ENCODE measurements at places on chromosomes 12 and 14.

DNA sequence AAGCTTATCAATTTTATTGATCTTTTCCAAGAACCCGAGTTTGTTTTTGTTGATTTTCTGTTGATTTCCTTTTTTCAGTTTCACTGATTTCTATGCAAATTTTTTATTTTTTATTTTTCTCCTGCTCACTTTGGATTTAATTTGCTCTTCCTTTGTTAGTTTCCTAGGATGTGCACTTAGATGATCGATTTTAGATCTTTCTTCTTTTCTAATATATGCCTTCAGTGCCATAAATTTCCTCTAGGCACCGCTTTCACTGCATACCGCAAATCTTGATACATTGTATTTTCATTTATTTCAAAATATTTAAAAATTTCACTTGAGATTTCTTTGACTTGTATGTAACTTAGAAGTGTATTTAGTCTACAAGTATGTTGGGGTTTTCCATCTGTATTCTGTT lies 9.5 kb downstream of the TOGARAM1 start:
- no peak for DNase-seq

DNA sequence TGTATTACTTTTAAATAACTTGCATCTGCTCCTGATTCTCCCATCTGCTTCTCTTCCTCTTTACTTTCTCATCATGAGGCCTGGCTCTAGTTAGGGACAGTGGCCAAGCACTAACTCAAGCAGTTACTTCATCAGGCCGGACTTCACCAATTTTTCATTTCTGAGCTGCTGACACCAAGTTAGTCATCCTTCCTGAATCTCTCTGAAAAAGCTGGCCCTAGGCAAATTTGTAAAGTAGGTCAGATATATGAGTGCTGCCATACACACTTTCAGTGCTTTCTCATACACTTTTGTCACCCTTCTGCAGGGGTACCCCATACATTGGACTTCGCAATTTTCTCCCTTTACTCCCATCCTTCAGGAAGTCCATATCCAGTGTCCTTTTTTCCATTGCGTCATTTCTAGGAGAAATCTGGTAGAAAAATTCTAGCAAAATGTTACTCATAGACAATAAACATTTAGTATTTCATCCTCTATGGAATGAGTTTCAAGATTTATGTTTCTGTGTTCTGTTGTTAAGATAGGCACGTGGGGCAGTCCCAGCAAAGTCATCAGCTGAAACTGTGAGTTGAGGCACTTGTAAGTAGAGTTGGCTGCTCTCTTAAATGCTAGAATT lies 276.8 kb upstream of the TMPO start:
- DNase-seq: peak; percentile 57

- peak; percentile 78 for DNase-seq
Observed at GRCh38 chr12:124928095-124928911, 13.9 kb upstream of the UBC start.

GRCh38 chr14:73741386-73741875 lies 27.2 kb upstream of the PNMA1 start:
- peak; percentile 86 for DNase-seq

DNA sequence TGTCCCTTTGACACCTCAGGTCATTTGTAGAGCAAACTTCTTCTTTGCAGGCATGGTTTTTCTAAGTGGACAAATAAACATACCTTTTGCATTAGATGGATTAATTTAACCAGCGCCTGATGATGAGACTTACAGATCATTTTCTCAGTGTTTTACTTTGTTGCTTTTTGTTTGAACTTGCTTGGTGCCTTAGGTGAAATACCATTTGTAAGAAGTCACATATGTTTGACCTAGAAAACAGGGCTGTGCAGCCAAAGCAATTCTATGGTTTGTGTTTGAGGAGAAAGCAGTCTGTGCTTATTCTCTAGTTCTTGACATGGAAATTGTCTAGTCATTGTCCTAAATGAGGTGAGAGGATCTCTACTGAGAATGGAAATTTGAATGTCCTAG lies 111.1 kb downstream of the DIP2B start:
- DNase-seq: peak; percentile 31

GRCh38 chr14:95240859-95241813 lies 78.6 kb downstream of the CLMN start:
- no peak for DNase-seq

GRCh38 chr12:2613326-2614073 lies 181.3 kb upstream of the FKBP4 start:
- DNase-seq: peak; percentile 90

- no peak for DNase-seq
Observed at GRCh38 chr14:93133464-93133863, 17.7 kb upstream of the ITPK1 start.

DNA sequence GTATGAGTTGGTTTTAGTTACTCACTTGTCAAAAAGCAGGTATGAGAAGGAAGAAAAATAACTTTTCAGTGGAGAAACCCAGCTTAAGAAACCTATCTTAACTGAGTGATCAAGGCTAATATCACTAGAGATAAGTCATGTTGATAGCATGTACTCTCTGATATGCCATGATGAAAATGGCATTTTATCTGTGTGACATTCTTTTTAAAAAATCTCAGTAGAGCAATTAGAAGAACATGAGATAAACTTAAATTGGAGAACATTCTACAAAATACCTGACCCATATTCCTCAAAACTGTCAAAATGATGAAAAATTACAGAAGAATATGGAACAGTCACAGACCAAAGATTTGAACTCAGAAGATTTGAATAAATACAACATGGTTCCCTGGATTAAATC lies 912.4 kb upstream of the ATXN7L3B start:
- no peak for DNase-seq

DNA sequence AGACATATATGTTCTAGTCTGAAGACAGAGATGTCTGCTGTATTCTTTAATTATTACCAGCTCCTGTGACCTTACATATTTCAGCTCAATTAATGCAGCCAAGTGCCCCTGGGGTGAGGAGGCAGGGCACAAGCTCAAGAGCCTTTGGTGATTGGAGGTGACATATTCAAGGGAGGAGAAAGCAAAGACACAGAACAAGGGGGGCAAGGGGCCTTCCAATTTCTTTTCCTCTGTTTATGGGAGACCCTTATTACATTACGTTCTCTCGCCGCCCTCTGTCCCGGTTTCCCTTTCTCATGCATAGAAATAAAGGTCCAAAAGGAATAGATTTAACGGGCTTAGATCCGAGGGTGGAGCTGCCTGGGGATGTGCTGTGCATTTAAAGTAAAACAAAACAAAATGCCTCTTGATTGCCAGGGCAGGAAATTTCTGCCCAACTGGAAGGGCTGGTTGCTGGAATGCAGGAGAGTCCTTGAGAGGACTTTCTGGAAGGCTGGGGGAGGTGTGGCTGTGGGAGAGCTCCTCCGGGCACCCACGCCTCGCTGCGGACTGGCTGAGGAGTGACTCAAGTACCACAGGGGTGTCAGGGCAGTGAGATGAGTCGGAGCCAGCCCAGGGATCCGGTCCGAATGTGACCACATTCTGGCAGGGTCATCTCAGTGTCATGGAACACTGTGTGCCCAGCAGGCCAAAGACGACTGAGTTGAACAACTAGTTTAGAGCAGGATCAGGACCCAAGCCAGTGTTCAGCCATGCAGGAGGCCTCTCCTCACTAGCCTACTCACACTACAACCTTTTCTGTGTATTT lies 32.1 kb upstream of the GSG1 start:
- peak; percentile 90 for DNase-seq

DNA sequence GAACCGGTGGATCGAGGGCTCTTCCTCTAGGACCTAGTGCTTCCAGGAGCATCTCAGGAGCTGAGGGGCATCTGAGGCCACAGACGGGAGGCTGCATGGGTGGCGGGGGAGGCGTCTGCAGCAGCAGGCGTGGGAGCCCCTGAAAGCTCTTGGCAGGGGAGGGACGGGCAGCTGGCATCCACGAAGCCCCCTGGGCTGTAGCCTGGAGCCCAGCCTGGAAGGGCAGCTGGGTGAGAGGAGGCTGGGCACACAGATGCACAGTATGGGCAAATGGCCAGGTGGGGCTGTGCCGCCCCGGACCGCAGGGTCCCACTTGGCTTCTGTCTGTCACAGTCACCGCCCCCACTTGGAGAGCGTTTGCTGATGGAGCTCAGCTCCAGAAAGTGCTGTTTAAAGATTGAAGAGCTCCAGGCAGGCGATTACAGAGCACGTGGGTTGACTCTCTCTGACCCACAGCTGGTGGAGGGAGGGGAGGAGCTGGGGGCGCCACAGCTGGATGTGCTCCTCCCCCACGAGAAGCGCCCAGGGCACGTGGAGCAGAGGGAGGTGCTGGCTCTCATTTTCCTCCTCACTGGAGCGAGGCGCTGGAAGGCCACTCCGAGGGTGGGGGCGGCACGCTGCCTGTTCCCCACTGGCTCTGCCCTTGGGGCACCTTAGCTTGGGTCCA lies 155.0 kb upstream of the C14orf180 start:
- DNase-seq: no peak

GRCh38 chr12:29572464-29572863 lies 75.0 kb upstream of the OVCH1 start:
- DNase-seq: no peak

DNA sequence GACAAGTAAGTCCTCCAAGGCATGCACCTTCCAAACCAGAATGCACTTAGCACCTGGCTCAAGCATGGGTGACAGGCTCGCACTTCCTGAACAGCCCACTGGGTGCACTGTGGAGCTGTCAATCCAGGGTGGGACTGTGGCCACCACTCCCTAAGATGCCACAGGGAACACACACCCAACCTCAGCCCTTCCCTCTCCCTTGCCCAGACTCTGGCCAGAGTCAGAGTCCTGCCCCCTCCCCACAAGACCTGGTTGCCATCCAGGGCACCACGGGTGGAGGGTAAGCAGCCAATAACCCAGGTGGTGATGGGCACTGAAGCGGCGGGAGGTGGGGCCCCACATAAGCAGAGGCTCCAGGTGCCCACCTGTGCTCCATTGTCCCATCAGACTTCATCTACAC lies 160.6 kb downstream of the MYRFL start:
- DNase-seq: no peak

DNA sequence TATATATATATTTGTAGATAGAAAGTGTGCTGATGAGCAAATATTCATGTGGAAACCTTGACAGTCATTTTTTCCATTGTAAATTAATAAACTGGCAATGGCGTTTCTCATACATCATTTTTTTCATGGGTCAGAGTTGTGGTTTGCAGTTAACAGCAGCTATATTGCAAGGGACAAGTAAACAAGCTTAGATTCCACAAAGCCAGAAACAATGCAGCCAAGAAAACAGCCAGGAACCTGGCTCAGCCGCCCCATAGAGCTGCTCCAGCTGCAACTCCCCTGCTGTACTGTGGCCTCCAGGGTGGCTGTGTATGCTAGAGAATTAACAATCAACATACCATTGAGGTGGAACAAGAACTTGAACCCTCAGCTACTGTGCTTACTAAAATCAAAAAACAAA lies 298.2 kb downstream of the TMEM132D start:
- DNase-seq: peak; percentile 75

GRCh38 chr14:28671425-28671824 lies 95.2 kb upstream of the FOXG1 start:
- DNase-seq: peak; percentile 47

DNA sequence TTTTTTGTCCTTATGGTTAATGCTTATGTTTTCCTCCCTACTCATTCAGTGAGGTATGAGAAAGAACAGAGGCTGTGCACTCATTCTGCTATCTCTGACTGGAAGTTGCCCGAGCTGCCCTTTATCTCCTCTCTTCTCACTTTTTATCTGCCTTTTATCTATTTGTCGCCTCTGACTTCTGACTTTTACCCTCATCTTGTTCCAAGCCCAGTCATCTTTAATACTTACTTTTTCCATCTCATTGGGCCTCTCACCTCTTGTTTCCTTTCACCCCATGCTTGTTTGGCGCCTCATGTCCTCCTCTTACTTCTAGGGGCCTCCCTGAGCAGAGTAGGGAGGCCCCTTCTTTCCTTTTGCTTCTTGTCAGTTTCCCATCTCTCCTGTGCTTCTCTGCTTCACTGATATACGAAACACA lies 50.7 kb downstream of the DIP2B start:
- DNase-seq: no peak

GRCh38 chr14:103142026-103142425 lies 18.8 kb downstream of the TNFAIP2 start:
- DNase-seq: no peak

DNA sequence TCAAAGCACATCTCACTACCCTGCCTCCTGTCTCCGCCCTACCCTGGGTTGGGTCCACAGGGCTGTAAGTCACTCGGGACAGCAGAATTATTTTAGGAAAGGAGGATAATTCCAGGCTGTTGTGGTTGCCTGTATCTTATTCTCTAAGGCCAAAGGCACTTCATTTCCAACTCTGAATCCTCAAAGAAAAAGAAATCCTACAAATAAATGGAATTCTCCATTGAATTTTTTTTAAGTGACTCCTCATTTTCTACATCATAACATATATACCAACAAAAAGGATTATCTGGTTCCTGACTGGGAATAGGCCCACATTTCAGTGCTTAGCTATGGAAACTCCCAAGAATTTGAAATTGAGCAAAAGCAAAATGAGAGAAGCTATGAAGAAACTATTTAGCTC lies 186.4 kb downstream of the ITPR2 start:
- DNase-seq: no peak

GRCh38 chr12:112163471-112163991 lies 38.2 kb downstream of the TRAFD1 start:
- no peak for DNase-seq

DNA sequence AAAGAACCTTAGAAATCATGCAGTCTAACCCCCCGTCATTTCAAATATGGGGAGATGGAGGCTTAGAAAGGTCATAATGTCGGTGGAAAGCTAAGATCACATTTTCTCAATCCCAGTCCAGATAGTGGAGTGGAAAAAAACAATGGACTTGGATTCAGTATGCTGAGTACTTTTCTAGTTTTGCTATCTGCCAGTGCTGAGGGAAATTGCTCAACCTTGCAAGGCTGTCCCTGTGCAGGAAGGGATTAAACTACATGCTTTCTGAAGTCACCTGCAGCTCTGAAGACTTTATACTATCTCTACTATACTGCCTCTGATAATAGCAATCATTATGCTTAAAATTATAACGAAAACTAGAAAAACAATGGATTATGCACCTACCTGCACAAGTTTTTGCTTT lies 272.8 kb downstream of the LRIG3 start:
- DNase-seq: no peak

- DNase-seq: no peak
Observed at GRCh38 chr14:70014406-70015095, 135.3 kb downstream of the SMOC1 start.

DNA sequence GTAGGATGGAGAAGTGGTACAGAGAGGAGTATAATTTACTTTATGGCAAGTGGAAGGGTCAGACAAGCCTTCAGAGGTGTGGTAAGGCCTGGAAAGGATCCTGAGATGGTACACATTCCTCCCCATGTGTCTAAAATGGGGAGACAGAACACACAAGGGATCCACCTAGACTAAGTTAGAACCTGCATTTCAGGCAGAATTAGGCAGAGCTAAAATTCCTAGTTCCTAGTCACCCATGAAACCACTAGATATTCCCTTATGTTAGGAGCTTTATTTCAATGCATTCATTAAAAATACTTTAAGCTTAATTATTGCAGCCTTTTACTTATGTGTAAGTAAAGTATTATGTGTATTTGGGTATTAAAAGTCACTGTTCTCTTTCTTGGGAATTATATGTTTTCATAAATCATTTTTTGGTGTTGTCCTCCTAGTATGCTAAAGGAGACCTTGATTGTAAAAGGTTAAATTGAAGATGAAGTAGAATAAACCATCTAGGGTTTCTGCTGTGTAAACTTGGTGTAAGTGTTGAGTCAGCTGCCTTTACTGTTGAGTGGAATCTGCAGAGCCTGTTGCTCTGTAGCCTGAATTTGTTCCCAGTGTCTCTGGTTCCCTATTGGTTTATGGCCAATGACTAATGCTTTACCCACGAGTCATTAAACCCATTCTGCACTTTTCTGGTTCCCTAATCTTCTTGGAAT lies 423.2 kb downstream of the ATP23 start:
- peak; percentile 97 for DNase-seq

Measured in astrocyte of the hippocampus (primary cell).